ENCODE measurements at places on chromosomes 5 and 9. TPM values are rescaled to one million over a fixed set of nuclear protein-coding genes. Genes with fewer than 3 reads are reported as not detected.

The FAM221B gene
- not detected for total RNA-seq

The GGTA1 gene
- total RNA-seq, result not detected

The ADGRD2 gene
- not detected for total RNA-seq

The GFRA3 gene
- total RNA-seq, result 0.53 TPM

The SLC6A19 gene
- total RNA-seq, result 0.49 TPM

The CARTPT gene
- total RNA-seq, result not detected

The LEAP2 gene
- total RNA-seq, result 1.2 TPM

The CCIN gene
- not detected for total RNA-seq

The RETREG1 gene
- 14.0 TPM for total RNA-seq

The ACSL6 gene
- 0.56 TPM for total RNA-seq

The CAMK4 gene
- 2.1 TPM for total RNA-seq

The KCNN2 gene
- 44.9 TPM for total RNA-seq

The ENDOG gene
- 136 TPM for total RNA-seq

The ADCY2 gene
- total RNA-seq, result 2.2 TPM

GRCh38 chr5:176789873-176790615 is 20.3 kb upstream of the UNC5A start:
- H3K27me3 ChIP-seq, result no peaks in the 10 kb centered on the region
- H3K4me3 ChIP-seq, result no peak overlapping the region
- no peaks in the 10 kb centered on the region for H3K4me1 ChIP-seq
- no peaks in the 10 kb centered on the region for H3K36me3 ChIP-seq
- H3K27ac ChIP-seq, result no peak overlapping the region

DNA sequence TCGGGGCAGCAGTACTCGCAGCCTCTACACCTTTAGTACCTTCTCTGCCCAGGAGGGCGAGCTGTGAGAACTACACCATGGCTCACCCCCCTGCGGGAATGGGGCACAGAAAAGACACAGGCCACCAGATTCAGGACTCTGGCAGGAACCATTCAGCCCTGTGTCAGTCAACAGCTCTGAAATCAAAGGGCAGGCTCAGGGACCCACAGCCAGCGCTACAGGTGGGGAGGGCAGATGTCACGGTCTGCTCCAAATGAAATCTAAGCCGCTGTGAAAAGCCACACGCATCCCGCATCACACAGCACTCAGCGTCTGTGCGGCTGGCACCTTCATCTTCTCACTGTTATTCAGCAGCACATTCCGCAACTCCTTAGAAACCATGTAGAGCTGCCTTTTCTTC is 27.9 kb downstream of the NSUN2 start:
- H3K27ac ChIP-seq, result no peak overlapping the region
- peaks cover 67% of the 10 kb centered on the region for H3K36me3 ChIP-seq
- no peak overlapping the region for H3K4me3 ChIP-seq
- H3K27me3 ChIP-seq, result no peaks in the 10 kb centered on the region

- no peak overlapping the region for H3K4me3 ChIP-seq
- peaks cover 27% of the 10 kb centered on the region for H3K4me1 ChIP-seq
- no peaks in the 10 kb centered on the region for H3K27me3 ChIP-seq
- no peaks in the 10 kb centered on the region for H3K36me3 ChIP-seq
- no peak for DNase-seq
- no peak overlapping the region for H3K27ac ChIP-seq
These were observed 3.2 kb downstream of the ADAMTSL1 start for GRCh38 chr9:18477121-18477660.

DNA sequence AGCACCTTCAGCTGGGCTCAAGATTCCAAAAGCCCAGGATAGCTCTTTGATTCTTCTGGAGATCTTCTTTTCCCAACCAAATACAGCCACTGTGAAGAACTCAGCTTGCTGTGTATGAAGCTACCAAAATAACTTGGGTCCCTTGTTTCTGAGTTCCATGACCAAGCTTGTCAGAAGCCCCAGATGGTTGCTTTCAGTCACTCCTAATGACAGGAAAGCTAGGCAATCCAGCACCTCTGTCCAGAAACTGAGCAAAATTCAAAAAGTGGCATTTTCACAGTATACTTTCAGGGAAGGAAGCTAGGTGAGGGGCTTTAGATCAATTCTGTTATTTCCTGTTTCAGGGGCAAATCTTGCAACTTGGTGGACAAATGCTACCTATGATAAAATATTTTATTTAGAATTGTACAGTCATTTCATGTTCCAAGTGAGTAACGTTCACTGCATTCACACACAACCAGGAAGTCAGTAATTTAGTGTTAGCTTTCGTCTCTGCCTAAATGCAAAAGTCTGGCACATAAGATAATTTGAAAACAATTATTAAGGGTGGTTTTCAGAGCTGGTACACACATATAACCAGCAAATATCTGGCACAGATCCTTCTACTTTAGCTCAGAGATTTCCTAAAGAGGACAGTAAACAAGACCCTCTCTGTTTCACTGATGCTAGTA is 330.1 kb downstream of the GLIS3 start:
- H3K27me3 ChIP-seq, result no peaks in the 10 kb centered on the region
- H3K4me1 ChIP-seq, result no peaks in the 10 kb centered on the region
- DNase-seq, result no peak
- H3K27ac ChIP-seq, result no peak overlapping the region
- no peaks in the 10 kb centered on the region for H3K36me3 ChIP-seq
- H3K4me3 ChIP-seq, result no peak overlapping the region

DNA sequence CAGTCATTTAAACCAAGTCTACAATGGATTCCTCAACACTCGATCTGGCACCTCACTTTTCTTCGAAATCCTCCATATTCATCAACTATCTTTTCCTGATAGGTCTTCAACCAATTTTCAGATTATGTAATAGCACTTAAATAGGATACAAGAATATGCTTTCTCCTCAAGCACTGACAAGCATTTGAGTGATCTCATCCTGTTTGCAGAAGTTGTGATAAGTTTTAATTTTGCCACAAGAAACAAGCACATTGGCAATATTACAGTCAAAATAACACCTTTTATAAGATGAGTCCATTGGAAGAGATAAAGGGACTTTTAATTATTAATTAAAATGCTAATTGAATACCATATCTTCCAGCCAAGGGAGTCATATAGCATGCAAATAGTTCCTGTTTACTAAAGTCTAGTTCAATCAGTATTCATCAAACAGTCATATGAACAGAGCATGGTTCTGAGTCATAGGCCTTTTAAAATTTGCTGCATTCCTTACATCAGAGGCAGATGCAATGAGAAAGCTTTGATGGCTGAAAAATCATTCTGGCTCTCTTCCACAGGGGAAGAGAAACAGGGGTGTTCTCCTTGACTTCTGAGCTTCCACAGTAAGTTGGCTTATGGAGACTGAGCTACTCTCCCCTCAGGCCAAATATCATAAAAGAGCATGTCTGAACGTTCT is 32.7 kb upstream of the ZCCHC9 start:
- H3K36me3 ChIP-seq, result peaks cover 6% of the 10 kb centered on the region
- H3K4me1 ChIP-seq, result no peaks in the 10 kb centered on the region
- H3K4me3 ChIP-seq, result no peak overlapping the region
- no peaks in the 10 kb centered on the region for H3K27me3 ChIP-seq
- no peak overlapping the region for H3K27ac ChIP-seq

- H3K27ac ChIP-seq, result no peak overlapping the region
- no peak for DNase-seq
- no peak overlapping the region for H3K4me3 ChIP-seq
- no peaks in the 10 kb centered on the region for H3K4me1 ChIP-seq
- no peaks in the 10 kb centered on the region for H3K36me3 ChIP-seq
These were observed 11.1 kb downstream of the PWWP2A start for GRCh38 chr5:160108124-160108523.

DNA sequence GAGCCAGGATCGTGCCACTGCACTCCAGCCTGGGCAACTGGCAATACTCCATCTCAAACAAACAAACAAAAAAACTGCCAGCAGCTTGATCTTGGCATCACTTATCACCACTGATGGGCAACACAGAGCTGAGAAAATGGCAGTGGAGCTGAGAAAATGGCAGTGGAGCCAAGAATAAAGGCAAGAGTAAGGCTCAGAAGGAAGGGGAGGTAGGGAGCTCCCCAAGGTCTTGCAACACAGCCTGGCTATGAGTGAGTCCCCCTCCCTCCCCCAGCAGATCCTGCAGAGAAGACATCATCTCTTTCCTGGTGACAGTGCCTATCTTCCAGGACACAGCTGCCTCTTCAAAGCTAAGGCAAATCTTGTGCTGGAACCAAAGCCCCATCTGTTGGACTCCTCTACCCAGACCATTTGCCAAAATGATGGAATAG is 70.3 kb downstream of the UGCG start:
- no peaks in the 10 kb centered on the region for H3K36me3 ChIP-seq
- no peak overlapping the region for H3K27ac ChIP-seq
- no peak overlapping the region for H3K4me3 ChIP-seq

GRCh38 chr9:133738640-133739225 is 581 bp upstream of the SARDH start:
- no peaks in the 10 kb centered on the region for H3K36me3 ChIP-seq
- no peaks in the 10 kb centered on the region for H3K27me3 ChIP-seq
- DNase-seq, result no peak

- no peak overlapping the region for H3K4me3 ChIP-seq
- peaks cover 5% of the 10 kb centered on the region for H3K27me3 ChIP-seq
- H3K36me3 ChIP-seq, result no peaks in the 10 kb centered on the region
These were observed 63.5 kb upstream of the HAND1 start for GRCh38 chr5:154541553-154541952.

GRCh38 chr5:10607023-10607665 is 43.3 kb downstream of the ANKRD33B start:
- H3K27ac ChIP-seq, result peak overlapping the region; percentile 94
- peak; percentile 46 for DNase-seq
- no peaks in the 10 kb centered on the region for H3K27me3 ChIP-seq
- H3K4me3 ChIP-seq, result peak overlapping the region; percentile 7

DNA sequence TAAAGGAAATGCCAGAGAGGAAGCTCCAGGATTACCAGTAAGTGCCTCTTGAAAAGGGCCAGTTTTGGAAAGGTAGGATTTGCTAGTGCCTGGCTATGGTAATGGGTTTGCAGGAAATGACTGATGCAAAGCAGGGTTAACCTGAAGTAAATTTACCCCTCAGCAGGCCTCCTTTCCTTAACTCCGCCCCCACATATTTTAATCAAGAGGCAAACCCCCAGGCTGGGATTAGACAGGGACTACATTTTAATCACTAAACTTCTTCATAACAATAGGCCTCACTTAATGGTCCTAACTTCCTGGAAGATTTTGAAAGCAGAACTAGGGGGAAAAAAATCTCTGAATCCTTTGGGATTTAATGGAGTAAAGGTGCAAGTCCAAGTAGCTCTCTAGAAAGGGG is 10.2 kb upstream of the SLC1A3 start:
- H3K27me3 ChIP-seq, result no peaks in the 10 kb centered on the region
- H3K4me1 ChIP-seq, result no peaks in the 10 kb centered on the region
- no peak for DNase-seq
- no peak overlapping the region for H3K27ac ChIP-seq

DNA sequence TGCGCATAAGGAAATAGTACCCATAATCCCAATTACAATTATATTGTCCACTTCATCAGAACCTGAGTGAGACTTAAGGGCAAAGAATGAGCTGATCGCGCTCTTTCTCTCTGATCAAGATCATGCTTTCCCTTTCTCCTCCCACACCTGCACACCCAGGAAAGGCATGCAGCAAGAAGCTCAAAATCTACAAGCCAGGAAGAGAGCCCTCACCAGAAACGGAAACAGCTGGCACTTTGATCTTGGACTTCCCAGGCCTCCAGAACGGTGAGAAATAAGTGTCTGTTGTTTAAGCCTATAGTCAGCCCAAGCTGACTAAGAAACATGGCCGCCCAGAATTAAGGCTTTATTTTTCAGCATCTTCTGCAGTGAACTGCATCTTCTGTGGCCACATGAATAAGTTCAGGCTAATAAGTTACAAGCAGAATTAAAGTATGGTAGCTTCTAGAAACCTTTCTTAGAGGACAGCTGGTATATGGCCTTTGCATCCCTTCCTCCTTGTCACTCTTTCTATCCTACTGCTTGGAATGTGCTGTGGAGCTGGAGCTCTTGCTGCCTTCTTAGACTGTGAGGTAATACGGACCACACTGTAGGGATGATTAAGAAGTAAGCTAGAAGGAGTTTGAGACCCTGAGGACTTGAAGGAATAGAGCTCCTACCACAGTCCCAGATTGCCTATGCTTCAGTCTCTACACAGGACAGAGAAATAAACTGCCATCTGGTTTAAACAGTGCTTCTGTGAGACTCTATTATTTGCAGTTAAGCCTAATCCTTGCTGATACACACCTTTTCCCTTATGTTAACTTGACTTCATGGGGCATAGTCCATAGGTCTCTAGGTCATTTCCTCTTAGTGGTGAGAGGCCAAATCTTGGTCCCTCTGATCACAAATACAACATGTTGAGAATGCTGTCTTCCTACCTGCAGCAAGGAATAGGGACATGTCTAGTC is 17.2 kb downstream of the OR2S2 start:
- H3K4me3 ChIP-seq, result no peak overlapping the region
- H3K36me3 ChIP-seq, result no peaks in the 10 kb centered on the region
- no peak overlapping the region for H3K27ac ChIP-seq
- no peaks in the 10 kb centered on the region for H3K4me1 ChIP-seq
- DNase-seq, result no peak

DNA sequence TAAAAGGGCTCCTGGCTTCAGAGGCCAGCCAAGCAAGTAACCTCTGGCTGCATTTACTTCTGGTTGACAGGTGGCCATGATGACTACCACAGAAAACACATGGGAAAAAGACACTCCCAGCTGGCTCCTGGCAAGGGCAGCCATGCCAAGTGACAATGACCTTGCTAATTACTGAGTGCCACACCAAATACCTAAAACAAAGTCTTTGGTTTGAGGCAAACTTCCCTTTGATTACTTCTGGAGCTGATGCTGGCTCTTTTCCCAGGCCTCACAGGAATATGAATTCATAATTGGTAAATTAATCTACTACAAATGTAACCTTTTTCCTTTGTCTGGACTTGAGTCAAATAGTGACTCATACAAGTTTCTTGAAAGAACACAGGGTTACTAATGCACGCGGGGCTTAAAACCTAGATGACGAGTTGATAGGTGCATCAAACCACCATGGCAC is 61.0 kb downstream of the LPAR1 start:
- DNase-seq, result no peak
- no peaks in the 10 kb centered on the region for H3K27me3 ChIP-seq
- H3K4me1 ChIP-seq, result no peaks in the 10 kb centered on the region
- H3K36me3 ChIP-seq, result no peaks in the 10 kb centered on the region
- no peak overlapping the region for H3K27ac ChIP-seq

DNA sequence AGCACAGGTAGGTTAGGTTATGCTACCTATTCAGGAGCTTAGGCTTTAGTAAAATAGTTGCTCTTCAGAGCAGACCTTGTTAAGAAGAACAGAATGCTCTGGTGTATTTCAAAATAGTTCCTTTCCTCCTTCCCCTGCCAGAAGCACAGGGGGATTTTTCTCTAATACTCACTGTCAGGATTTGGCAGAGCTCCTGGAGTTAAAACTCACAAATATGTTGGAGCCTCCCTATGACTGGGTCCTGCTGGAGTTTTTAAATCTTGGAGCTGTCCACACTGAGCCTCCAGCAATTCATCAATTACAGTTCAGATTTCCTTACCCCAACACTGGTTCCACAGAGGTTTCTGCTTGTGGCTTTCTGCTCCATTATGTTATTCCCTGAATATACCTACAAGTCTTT is 1233.8 kb upstream of the WWC1 start:
- H3K4me1 ChIP-seq, result peaks cover 11% of the 10 kb centered on the region
- no peaks in the 10 kb centered on the region for H3K36me3 ChIP-seq
- H3K4me3 ChIP-seq, result no peak overlapping the region
- peaks cover 3% of the 10 kb centered on the region for H3K27me3 ChIP-seq
- peak; percentile 80 for DNase-seq

- H3K27me3 ChIP-seq, result no peaks in the 10 kb centered on the region
- no peaks in the 10 kb centered on the region for H3K4me1 ChIP-seq
- DNase-seq, result no peak
- H3K36me3 ChIP-seq, result no peaks in the 10 kb centered on the region
- H3K4me3 ChIP-seq, result no peak overlapping the region
These were observed 610.4 kb upstream of the CDH10 start for GRCh38 chr5:25255128-25255527.

Data from cardiac muscle cell (in vitro differentiated cells and primary cell).